Activated T-cell treated with anti-CD3 and anti-CD28 coated beads for 4 hours (primary cell): ENCODE measurements at places on chromosomes 3 and 15.
A peak's percentile ranks its signal among the peaks of the same experiment; 100 is the strongest.

DNA sequence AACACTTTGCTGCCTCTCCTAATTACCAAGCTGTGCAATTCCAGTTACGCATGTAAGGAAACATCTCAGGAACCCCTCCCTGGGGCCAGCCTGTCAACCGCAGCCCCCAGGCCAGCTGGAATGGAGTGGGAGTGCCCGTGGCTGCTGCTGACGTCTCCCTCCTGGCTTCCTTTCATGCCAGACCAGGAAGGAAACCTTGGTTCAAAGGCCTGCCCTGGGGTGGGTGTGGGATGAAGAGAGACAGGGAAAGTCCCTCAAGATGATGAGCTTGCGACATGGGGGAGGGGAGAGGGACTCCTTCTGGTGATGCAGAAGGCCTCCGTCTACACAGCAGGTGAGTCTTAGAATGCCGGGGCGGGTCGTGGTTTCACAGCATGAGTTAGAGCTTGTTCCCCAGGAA, 11.4 kb upstream of the CYP11A1 start:
- peak; percentile 65 for DNase-seq

GRCh38 chr3:170424879-170425278, 6.2 kb downstream of the CLDN11 start:
- no peak for DNase-seq

DNA sequence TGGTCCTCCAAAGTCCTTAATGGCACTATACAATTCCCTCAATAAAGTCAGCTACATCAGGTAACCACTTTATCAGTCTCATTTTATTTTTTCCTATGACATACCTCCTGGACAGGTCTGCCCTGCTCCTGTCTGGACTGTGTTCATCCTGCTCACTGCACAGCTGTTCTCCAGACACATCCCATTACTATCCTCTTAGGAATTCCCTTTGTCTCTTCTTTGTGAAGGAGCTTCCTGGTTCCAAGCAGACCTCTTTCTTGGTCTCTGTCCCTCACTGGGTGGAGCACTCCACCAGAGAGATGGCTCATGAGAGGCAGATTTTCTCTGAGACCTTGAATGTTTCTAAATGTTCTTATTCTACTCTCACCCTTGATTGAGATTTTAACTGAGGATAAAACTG, 60.1 kb downstream of the KY start:
- no peak for DNase-seq

DNA sequence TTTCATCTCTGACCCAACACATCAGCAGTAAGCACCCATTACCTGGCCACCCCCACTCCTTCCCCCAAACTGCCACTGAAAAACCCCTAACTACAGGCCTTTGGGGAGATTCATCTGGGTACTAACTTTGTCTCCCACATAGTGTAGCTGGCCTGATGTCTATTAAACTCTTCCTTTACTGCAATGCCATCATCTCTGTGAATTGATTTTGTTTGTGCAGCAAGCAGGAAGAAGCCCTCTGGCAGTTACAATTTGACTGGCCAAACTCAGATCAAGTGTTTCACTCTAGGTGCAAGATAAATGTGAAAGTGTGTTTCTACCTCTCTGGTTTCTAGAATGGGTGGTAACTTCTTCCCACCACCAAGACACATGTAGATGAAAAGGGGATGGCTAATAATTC, 26.7 kb upstream of the OR5K4 start:
- no peak for DNase-seq

- no peak for DNase-seq
Observed at GRCh38 chr15:62559381-62559733, 394.3 kb upstream of the C2CD4B start.

DNA sequence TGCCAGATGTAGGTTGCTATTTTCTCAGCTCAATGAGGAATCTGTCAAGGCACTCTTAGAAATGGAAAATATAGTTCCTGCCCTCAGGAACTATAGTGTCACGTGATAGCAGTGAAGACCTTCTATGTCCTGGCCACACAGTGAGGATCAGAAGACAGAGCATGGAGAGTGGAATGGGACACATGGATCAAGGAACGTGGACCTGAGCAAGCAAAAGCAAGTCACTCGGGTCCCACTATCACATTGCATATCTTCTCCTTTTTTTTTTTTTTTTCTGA, 21.2 kb downstream of the SMAD3 start:
- no peak for DNase-seq

DNA sequence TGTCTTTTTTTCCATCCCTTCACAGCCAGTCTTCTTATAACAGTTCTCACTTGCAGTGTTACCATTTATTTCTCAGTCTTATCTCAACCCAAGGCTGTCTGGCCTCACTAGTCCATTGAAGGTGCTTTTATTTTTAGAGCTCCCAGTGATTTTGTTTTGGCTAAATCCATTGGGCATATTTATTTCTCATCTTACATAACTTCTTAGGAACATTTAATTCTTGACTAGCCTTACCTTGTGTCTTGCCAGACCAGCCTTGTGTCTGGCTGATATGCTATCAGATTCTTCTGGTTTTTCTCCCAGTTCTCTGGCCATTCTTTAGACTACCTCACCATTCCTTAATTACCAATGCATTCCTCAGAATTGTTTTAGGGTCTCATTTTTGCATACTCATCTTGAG, 42.3 kb upstream of the TUSC7 start:
- DNase-seq, result no peak

GRCh38 chr3:195209083-195209846, 61.7 kb downstream of the XXYLT1 start:
- DNase-seq, result no peak

DNA sequence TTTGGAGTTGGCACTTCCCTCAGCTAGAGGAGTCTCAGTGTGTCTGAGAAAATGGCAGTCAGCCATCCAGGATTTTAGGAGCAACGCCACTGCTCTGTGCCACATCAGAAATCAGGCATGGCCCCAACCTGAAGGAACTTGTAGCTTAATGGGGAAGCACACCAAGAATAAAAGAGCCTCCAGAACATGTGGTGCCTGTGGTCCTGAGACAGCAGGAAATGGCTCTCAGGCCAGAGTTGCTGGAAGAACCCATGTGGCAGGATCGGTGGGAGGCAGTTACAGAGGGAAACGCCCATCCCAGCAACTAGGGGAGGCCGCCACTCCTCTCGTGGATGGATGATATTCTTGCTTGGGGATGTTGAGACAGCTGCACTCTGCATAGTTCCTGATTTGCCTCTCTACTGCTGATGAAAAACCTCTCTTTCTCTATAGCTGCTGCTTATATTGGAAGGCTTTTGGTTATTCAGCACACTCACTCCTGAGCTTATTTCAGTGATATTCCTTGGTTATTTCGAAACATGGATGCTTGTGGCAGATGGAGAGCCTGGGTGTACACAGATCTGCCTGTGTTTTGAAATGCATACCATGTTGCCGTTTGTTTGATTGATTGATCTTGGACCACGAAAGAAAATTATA, 52.4 kb downstream of the KLHL25 start:
- DNase-seq, result no peak

DNA sequence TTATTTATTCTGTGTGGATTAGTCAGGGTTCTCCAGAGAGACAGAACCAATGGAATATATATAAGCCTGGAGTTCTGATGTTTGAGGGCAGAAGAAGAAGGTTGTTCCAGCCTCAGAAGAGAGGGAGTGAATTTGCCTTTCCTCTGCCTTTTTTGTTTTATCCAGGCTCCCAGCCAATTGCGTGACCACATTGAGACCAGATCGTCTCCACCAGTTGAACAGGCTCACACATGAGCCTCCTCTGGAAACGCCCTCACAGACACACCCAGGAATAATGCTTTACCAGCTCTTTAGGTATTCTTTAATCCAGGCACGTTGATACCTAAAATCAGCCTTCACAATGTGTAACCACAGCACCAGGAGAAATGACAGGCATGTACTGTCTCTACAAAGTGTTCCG, 923.1 kb downstream of the TBL1XR1 start:
- DNase-seq, result no peak

- no peak for DNase-seq
Observed at GRCh38 chr3:64814351-64814750, 126.6 kb upstream of the ADAMTS9 start.

- no peak for DNase-seq
Observed at GRCh38 chr3:62898530-62899496, 23.6 kb upstream of the CADPS start.

GRCh38 chr3:13515786-13516759, 32.9 kb upstream of the FBLN2 start:
- DNase-seq, result no peak

DNA sequence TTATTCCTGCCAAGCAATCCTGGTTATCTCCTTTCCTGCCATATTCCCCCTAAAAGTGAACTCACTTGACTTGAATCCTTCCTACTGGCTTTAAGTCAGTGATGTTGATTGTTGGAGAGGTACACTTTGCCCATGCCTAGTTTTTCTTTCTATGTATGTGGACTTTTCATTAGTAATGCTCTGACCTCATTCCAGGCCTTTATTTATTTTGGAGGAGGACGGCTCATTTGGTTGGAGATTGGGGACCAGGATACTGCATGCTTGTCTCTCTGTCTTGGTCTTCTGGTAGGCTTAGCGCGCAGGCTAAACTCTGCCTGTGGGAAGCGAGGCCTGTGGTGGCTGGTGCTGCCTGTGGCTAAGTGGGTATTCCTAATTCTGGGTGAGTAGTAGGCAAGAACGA, 29.1 kb upstream of the MTMR10 start:
- DNase-seq, result no peak

- DNase-seq, result no peak
Observed at GRCh38 chr15:69104050-69104750, 56.2 kb upstream of the GLCE start.

- DNase-seq, result no peak
Observed at GRCh38 chr3:153246806-153247205, 84.8 kb downstream of the RAP2B start.

DNA sequence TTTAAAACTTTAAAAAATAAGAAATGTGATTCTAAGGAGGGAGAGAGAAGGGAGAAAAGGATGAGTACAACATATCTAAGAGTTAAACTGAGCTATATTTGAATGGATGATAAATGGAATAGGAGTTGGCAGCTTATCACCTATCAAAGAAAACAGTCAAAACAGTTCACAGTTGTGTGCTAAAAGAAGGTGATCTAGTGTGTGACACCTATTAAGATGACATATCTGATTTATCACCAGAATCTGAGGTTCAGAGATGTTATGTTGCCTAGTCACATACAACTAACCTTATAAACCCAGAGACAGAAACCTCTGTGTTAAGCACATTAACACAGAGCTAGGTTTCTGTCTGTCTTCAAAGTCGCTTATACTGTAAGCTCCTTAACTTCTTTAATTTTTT, 3.0 kb downstream of the ATP13A3 start:
- no peak for DNase-seq

DNA sequence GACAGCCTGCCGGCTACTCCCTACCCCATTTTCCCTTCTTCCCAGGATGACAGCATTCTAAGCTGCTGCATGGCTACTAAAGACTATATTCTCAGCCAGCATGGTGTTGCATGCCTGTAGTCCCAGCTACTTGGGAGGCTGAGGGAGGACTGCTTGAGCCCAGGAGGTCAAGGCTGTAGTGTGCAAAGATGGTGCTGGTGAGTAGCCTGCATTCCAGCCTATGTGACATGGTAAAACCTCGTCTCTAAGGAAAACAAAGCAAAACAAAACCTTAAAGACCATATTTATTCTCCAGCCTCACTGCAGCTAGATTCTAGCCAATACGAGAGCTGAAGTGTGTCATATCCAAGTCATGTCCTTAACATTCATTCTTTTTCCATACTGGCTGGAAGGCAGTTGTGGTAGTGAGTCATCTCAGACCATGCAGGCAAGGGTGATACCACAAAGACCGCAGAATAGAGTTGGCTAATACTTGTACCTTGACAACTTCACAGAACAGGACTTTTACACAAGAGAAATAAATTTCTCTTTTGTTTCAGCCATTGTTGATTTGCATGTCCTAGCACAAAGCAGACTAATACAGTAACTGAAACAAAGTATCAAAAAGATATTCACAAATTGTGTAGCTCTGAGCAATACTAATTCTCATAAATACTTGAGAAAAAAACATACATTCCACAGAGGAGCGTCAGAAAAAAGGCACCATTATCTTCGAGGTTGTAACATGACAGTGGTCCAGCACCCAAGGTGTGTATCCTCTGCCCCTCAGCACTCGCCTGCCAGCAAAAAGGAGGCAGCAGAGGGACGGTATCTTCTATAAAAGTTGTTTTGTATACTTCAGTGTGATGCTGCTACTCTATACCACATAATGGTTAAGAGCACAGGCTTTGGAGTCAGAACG, 14.8 kb downstream of the PBRM1 start:
- DNase-seq, result no peak

DNA sequence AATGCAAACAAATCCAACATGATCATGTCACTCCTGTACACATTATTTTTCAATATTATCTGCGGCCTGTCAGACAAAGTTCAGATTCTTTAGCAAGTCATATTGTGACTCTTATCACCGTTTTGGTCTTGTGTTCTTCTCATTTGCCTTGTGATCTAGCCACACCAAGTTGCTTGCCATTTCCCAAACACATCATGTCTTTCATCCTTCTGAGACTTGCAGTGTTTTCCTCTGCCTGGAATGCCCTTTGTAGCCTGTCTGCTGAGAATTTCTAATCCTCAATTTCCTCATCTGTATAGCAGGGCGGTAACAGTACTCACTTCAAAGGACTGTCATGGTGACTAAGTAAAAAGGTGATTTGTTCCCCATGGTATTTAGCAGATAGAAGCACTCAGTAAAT, 135.0 kb downstream of the GREM1 start:
- no peak for DNase-seq

GRCh38 chr3:134453631-134454030, 32.2 kb downstream of the ANAPC13 start:
- no peak for DNase-seq

DNA sequence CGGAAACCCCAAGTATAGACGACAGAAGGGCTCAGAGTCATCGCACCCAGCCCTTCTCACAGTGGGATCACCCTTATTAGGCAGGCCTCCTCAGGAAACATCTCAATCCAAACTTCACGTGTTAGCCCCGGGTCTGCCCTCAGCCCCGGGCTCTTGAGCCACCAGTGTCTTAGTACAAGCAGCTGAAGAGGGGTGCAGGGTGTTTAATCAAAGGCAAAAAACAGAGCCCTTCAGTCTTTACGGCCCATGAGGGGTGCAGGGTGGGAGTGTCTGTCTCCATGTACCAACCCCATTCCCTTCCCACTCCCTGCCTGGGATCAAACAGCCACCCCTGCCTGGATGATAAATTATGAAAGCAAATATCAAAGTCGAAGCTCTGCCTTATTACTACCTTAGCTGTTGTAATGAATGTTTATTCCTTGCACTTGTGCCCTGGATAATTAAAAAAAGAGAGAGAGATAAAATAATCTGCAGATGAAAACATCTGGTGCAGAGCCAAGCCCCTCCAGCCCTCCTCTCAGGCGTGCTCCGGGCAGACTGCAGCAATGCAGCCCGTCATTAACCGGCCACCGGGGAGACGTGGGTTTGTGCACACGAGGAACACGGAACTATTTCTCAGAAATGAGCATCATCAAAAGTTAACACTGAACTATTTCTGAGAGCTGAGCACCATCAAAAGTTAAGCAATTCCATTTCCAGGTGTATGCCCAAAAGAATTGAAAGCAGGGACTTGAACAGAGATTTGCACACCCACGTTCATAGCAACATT, 64.5 kb downstream of the ADAMTS17 start:
- DNase-seq, result no peak

- DNase-seq, result no peak
Observed at GRCh38 chr15:77030928-77031375, 36.0 kb downstream of the PSTPIP1 start.
